ENCODE measurements at places on chromosomes 6 and 20.

- no peak for DNase-seq
These were observed 83.3 kb downstream of the HIVEP2 start for GRCh38 chr6:142861711-142862110.

GRCh38 chr6:33029328-33030184 is 20.2 kb upstream of the HLA-DOA start:
- no peak for DNase-seq

GRCh38 chr6:6857528-6857927 is 250.2 kb upstream of the RREB1 start:
- no peak for DNase-seq

GRCh38 chr6:116447496-116448011 is 13.6 kb upstream of the CALHM6 start:
- no peak for DNase-seq

GRCh38 chr20:62662422-62662821 is 20.1 kb downstream of the SLCO4A1 start:
- DNase-seq: no peak

DNA sequence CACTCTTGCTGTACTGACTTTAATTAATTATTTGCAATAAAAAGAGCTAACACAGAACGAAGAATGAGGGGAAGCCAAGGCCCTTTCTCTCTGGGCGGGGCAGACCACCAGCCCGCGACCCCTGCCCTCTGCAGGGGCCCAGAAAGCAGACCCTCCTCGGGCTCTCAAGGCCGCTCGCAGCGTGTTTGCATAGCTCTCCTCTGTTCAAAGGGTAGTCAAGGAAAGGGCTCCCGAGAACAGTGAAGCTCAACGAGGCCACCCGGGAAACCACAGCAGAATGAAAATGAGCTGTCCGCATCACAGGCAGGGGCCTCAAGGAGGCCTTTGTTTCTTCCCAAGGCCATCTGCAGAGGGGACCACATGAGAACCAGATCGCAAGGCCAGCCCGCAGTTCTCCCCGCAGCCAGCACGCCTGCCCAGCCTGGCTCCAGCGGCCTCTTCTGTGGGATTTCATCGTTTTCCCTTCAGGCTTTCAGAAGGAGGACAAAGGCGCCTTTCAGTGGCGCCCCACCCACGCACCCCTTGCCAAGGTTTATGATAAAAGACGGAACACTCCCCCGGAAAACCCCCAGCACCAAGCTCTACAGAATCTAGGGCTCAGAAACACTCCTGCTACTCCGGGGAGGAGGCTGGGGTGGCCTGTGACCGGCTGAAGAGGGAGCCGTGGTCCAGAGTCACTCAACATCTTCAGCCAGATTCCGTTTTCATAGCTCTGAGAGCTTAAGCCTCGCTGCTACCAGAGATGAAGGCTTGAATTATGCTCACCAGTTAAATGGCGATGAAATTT is 25.3 kb downstream of the ACSS1 start:
- no peak for DNase-seq

GRCh38 chr6:140346428-140346827 is 972.0 kb upstream of the CITED2 start:
- DNase-seq: no peak

DNA sequence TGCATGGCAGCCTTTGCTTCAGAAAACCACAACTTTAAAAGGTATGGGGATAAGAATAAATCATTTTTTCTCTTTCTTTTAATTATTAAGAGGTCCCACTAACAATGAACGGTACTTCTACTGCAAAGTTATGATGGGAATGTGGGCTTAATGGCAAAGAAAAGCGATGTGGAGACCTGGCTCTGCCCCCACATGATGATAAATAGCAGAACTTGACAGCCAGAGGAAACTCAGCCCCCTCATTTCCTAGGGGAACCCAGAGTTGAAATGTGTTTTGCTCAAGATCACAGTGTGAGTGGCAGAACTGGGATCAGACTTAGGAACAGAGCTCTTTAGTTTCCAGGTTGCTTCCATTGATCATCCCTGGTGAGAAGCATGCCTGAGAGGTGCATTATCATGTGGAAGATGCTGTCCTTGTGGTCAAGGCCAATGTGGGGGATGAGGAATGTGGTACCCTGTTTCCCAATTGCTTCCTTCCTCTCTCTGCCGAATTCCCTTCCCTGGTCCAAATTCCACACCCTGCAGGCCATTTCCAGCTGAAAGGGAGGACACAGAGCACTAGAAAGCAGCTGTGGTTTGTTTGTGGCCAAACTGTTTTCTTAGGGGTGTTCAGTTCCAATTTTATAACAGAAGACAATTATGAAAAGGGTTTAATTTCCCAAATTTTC is 66.0 kb downstream of the BACH2 start:
- DNase-seq: no peak

DNA sequence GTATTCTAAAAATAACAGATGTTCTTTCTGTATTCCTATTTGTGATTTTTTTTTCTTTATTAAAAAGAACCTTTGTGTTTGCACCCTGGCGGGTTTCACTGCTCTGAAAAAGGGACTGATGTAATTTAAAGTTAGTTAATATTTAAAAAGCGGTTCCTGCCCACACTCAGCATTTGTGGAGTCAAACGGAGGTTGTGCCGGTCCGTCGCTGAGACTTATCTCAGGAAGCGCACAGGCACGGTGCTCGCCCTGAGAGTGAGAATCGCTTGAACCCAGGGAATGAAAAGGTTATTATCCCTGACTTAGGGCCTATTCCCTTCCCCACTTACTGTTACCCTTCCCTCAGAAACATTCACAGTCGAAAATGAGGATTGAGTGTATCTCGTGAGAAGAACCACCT is 366.7 kb downstream of the THBS2 start:
- no peak for DNase-seq
